Cerebellar cortex (tissue), 1 donor: ENCODE measurements at places on chromosomes 4 and X.

DNA sequence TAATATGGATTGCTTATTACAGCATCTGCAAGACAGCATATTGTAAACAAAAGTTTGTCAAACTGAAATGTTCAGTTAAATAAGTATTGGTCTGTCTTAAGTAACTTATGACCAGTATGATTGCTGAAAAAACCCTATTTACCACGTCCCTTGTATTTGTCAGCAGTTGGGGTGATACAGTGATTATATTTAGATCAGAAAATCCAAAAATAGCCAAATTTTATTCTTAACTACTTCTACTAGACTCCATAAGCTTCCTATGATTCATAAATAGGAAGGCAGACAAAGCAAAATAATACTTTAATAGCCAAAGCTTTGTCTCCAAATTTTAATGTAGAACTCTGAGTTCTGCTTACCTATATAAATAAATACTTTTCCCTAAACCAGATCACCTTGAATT is 45.3 kb downstream of the TBCK start:
- no peak for DNase-seq

- DNase-seq, result no peak
Measured at GRCh38 chr4:169582706-169583105, 29.7 kb downstream of the NEK1 start.

DNA sequence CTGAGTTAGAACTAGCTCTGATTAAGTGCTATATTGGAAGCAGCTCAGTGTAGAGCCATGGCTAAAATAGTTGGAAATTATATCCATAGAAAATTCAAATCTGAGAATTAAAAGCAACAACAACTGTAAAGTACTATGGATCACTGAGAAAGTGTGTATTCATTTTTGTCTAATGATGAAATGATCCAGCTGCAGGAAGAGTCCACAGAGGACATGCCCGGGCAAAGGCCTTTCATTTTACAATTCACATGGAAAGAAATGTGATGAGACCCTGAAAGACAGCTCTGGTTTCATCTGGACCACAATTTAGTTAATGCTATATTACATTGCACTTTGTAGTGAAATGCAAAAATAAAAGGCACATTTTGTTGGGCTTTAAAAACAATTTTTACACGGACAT is 196.8 kb upstream of the FAT1 start:
- DNase-seq, result no peak

DNA sequence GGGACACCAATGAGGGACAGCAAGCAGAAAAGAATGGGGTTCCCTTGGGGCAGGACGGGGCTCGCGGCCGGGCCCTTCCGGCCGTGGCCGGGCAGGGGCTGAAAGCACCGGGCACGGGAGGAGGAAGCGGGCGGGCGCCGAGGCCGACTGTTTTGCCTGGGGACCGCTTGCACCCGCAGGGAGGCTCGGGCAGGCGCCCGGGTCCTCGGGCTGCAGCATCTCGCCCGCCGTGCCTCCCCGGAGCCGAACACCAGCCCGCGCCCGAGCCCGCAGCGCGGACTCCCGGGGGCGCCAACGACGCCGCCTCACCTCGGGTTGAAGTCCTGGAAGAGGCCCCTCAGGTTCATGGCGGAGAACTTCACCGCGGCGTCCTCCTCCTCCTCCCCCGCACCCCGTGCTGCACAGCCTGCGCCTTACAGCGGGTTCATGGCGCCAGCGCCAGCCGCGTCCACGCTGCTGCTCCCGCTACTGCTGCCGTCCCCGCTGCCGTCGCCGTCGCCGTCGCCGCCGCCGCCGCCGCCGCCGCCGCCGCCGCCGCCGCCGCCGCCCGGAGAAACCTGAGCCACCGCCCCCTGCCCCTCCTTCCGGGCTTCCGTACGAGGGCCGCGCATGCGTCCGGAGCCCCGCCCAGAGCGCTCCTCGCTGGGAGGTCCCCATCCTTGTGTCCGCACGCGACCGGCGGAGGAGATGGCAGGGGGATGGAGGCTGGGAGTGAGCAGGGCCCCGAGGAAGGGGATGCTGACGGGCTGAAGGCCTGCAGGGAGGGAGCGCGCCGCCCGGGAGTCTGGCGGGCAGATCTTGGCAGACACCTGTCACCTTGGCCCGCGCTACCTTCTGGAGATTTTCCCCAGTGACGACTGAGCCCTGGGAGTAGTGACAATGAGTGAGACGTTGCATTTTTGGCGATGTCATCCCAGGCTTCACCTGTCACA is at the start of gene TMEM185A:
TSS of gene TMEM185A (minus strand) at position 559 of the 932 bp plus-strand sequence. CDS start at position 347, 212 bp downstream.
- peak; percentile 56 for DNase-seq

- DNase-seq, result no peak
Measured at GRCh38 chrX:53000447-53001135, 42.3 kb upstream of the FAM156A start.

GRCh38 chr4:38160487-38161207 is 200.4 kb downstream of the PTTG2 start:
- no peak for DNase-seq

GRCh38 chr4:1582227-1582626 is 101.9 kb downstream of the FAM53A start:
- no peak for DNase-seq

- no peak for DNase-seq
Measured at GRCh38 chr4:7819446-7819845, 120.2 kb downstream of the AFAP1 start.

- DNase-seq, result no peak
Measured at GRCh38 chr4:164239976-164240375, 514.0 kb upstream of the SMIM31 start.

GRCh38 chrX:15194146-15194545 is 75.7 kb downstream of the ASB9 start:
- DNase-seq, result no peak

DNA sequence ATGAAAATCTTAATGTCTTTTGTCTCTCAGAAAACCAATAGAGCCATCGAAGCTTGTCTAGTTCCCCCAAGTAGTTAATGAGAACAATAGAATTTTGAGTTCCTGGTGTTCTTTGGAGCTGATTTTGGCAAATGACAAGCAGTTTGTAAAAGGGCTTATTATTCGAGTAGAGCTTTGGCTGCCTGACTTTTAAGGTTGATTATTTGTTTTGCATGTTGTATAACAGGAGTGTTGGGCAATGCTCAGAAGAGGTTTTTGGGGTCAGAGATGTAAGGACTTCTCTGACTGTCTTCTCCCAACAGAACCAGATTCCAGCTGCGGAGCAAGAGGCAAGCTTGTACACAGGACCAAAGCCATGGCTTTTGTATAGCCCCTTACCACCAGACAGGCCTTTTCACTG is 30.0 kb downstream of the ZCCHC12 start:
- DNase-seq, result no peak

- no peak for DNase-seq
Measured at GRCh38 chr4:26871611-26872010, 11.0 kb downstream of the STIM2 start.
